ENCODE measurements at places on chromosomes 13 and 19. TPM values are rescaled to one million over a fixed set of nuclear protein-coding genes. Genes with fewer than 3 reads are reported as not detected.

- DNase-seq: peak; percentile 93
These were observed at the start of gene ZNF677 for GRCh38 chr19:53254411-53255341. Gene ZNF677, minus strand, starts transcription at chr19:53254873. Its CDS starts 3,323 bp downstream, at chr19:53251550.

GRCh38 chr13:90793261-90793820 is 554.1 kb upstream of the MIR17HG start:
- no peak for DNase-seq

GRCh38 chr19:55703790-55704215 is 28.8 kb downstream of the EPN1 start:
- peak; percentile 42 for DNase-seq

Gene SOX1
- total RNA-seq: not detected

GRCh38 chr13:112117258-112117954 is 50.5 kb downstream of the SOX1 start:
- no peak for DNase-seq

Gene RNF225
- total RNA-seq: not detected

GRCh38 chr19:10228393-10228792 is 2.7 kb downstream of the S1PR2 start:
- no peak for DNase-seq

All from ovary (tissue), 10 donors.